ENCODE measurements at places on chromosomes 1 and 21.

DNA sequence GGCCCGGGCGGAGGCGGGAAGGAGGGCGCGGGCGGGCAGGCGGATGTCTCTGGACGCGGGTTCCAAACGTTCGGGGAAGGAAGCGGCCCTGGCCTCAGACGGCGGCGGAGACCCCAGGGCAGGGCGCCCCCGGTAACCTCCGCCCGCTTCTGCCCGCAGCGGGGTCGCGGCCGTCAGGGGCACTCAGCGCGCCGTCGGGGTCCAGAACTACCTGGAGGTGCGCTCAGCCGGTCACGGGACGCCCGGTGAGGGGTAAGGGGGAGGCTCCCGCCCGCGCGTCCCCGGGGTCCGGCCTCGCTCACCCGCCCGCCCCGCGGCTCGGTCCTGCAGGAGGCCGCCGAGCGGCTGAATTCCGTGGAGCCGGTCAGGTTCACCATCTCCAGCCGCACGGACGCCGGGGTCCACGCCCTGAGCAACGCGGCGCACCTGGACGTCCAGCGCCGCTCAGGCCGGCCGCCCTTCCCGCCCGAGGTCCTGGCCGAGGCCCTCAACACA, 406 bp downstream of the PUSL1 start:
- no peak for ATAC-seq

- ATAC-seq: no peak
Measured at GRCh38 chr1:180281490-180281889, 51.4 kb downstream of the LHX4 start.

- ATAC-seq: no peak
Measured at GRCh38 chr21:15731243-15731613, 1.4 kb downstream of the USP25 start.

- ATAC-seq: no peak
Measured at GRCh38 chr1:35454176-35454575, 103.0 kb downstream of the KIAA0319L start.

DNA sequence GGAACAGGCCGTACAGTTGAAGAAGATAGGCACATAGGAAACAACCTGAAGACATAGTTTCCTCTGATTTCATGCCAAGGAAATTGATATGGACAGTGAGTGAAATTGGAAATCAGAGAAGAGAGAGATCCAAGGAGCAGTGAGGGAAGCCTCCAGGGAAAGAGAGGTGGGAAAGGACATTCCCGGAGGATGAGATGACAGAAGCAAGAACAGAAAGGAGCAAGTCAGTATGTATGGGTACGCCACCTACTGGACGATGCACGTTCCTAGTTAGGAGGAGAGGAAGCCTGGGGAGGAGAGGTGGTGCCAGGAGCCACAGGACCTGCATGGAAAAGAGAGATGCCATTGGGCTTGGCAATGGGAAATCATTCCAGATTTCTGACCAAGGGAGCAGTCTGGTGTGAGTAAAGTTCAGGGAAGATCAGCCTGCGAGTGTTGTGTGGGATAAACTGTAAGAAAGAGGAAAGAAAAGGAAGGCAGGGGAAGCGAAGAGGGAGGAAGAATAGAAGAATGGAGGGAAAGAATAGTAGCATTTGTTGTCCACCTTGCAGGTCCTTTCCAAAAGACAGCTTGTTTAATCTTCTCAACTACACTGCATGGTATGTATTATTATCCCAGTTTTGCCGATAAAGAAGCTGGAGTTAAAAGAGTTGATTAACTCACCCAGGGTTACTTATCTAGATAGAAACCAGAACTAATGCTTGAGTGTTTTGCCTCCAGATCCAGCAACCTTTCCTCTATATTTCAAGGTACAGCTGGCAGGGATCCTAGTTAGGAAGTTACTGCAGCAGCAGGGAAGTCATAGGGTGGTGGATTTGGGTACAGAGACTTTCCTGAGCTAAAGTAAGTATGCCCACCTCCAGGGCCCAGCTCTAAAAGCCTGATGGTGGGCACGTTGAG, 27.4 kb downstream of the C1orf116 start:
- no peak for ATAC-seq

Measured in gastroesophageal sphincter (tissue), 4 donors.